SK-N-SH treated with all-trans-retinoic acid at 6 μM for 48 hours (cell line): ENCODE measurements at places on chromosomes 4 and X.

GRCh38 chr4:187378441-187378840 lies 617.1 kb upstream of the ZFP42 start:
- no peak for ATAC-seq

- peak; percentile 11; the same call in 1 of the 3 replicates for ATAC-seq
These were observed 50.2 kb upstream of the CXCL8 start for GRCh38 chr4:73690051-73690738.

GRCh38 chrX:133390676-133391075 lies 24.6 kb downstream of the GPC4 start:
- no peak for ATAC-seq

DNA sequence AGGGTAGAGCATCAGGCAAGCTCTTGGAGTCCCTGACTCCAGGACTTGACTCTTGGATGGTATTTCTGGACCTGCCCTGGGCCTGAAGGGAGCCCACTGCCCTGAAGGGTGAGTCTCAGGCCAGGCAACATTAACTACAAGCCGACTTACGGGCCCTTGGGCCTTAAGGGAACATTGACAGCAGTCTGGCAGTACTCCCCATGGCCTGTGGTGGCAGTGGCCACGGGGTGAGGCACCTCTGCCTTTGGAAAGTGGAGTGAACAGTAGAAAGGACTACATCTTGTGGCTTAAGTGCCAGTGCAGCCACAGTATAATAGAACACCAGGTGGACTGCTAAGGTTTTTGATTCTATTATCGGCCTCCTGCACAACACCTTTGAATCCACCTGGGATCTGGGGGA lies 36.3 kb downstream of the SH3BGRL start:
- ATAC-seq: no peak

DNA sequence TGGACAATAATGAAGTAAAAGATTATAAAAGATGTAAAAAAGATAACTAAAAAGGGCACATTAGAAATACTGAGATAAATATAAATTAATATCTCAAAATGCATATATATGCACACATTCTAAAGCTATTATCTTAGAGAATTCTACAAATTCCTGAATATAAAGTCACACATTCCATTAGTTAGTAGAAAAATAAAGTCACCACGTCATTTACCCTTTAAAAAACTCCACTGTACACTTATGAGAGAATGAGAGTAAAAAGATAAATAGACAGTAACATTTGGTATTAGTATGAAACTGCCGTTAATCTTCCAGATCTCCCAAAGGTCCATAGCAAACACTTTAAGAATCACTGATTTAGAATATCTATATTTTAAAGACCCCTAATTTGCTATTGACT lies 67.2 kb upstream of the IL15 start:
- ATAC-seq: peak; percentile 67

DNA sequence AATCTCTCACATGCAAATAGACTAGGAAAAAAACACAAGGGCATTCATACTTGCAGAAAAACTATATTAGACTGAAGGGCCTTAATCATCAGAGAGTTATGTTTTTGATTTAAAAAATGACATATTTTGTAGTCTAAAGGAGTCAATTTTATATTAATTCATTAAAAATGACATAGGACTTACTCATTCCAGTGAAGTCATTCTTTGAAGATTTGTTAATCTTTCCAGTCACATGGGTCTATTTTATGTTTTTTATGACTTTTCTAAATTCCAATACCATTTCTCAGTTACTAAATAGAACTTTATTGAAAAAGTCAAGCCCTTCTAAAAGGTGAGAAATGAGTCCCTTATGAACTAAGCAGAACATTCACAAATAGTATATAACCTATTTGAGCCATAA lies 743.8 kb upstream of the INTU start:
- no peak; the same call in 2 of the 3 replicates for ATAC-seq

GRCh38 chrX:68732906-68733493 lies 85.5 kb downstream of the STARD8 start:
- ATAC-seq: peak; percentile 94

DNA sequence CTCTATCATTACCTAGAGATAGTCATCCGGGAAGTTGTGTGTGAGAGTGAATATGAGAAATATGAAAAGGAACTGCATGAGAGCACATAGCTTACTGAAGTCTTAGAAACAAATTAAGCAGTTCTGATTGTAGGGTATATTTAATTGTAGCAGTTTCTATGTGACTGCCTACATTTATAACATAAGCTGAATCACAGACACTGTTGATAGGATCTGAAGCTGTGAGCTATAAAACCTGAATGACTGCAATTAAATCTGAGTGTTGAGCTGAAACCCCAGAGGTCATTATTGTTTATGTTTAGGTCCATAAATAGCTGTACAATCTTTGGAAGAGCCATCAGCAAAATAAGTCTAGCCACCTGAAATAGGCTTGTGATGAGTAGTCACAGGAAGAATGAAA lies 210.1 kb upstream of the CXCL13 start:
- no peak for ATAC-seq

- ATAC-seq: no peak
These were observed 18.1 kb upstream of the GDPD2 start for GRCh38 chrX:70405003-70405402.

DNA sequence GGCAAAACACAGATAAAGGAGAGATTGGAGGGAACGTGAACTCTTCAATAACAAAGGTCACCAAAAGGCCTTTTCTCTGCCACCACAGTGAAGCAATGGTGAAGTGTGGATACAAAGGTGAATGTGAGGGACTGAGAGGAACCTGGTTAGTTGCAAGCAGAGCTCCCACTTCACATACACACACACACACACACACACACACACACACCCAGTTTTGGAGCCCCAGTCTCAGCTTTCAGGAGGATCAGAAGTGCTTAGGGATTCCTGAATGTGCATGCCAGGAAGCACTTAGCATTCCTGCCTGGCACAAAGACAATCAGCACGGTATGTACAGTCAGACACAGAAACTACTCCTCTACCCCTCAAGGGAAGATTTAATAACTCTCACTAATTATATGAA lies 71.5 kb downstream of the ARHGEF9 start:
- ATAC-seq: no peak

DNA sequence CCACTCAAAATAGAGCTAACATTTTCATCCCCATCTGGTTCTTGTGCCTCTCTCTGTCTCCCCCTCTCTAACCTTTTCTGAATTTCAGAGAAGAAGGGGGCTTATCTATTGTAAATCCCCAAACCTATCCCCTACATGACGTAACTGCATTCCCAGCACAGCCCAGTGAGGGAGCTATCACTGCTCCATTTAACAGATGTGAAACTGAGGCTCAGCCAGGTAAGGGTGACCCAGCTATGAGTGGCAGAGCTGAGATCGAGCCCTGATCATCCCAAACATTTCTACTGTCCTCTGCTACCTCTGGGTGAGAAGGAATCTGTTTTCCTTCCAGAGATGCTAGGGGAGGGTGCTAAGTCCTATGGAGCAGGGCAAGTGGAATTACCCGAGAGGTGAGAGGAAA lies 107.5 kb downstream of the SLC2A9 start:
- no peak for ATAC-seq
